ENCODE measurements at places on chromosomes 2 and 18.

DNA sequence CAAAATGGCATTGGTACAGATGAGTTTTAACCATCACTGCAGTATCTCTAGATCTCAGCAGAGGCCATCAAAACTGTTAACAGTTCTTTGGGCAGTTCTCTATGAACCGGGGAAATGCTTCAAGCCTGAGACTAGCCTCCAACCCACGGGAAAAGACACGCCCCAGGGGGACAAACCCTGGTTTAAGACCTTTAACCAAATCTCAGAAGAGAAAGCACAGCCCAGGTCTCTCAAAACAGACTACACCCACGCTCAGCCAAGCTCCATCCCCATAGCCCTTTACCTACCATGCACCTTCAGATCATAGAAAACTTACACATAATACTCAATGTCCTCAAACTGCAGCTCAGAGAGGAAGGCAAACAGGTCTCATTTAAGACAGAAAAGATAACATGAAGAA, 78.3 kb downstream of the TMEM163 start:
- DNase-seq = no peak

GRCh38 chr2:29628108-29628745, 293.2 kb downstream of the ALK start:
- DNase-seq = no peak

DNA sequence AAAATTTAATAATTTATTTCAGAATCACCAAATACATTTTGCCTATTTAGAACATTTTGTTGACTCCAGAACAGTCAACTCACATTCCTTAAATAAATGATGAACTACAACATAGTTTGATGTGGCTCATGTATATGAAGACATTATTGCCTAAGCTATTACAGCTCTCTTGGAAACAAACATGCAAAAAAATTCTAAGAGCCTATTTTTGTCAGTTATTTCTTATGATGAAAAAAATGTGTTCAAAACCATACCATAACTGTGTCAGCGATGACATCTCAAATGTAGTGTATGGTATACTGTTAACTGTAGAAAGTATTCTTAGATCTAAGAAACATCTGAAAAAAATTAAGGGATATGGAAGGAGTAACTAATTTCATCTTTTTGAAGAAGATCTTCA, 6.3 kb upstream of the EMILIN2 start:
- no peak for DNase-seq

DNA sequence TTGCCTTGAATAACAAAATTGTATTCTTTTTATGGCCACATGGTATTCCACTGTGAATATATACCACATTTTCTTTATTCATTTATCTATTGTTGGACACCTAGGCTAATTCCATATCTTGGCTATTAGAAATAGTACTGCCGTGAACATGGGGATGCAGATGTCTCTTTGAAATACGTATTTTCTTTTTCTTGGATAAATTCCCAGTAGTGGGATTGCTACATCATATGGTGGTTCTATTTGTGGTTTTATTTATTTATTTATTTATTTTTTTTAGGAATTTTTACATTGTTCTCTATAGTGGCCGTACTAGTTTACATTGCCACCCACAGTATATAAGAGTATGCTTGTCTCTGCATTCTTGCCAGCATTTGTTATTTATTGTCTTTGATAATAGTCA, 679.8 kb upstream of the NRXN1 start:
- no peak for DNase-seq

DNA sequence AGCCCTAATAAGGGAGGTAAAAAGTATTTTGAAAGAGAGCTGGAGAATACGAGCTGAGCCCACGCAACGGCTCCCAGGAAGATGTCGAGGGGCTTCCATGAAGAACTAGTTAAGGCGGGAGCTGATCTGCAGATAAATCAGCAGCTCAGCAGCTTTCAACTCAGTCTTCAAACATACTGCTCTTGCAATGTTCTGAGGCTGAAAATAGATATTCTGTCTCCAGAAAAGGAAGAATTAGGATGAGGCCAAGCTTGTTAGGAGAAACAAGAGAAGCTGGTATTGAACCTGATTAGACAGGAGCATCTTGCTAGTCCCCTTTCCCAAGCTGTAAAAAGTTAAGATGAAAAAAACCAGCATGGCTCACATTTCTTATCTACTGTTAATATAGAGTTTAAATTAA, 91.1 kb downstream of the AFF3 start:
- DNase-seq = no peak

DNA sequence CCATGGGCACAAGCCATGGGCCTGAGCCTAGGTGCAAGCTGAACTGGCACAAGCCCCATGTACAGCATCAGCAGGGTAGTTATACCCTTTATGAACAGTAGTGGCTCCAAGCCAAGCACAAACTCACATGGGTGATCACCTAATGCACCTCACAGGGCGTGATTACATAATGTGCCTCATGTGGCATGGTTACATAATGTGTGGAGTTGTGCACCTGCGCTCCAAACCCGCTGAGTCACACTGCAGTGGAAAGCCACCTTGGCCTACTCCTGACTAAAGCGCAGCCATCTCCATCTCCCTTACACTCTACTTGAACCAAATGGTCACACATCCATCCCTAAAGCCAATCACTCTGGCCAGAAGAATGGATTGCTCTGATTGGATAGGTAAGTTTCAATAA, 279.7 kb downstream of the MBD2 start:
- no peak for DNase-seq

- no peak for DNase-seq
Observed at GRCh38 chr2:43267381-43267780, 41.0 kb upstream of the ZFP36L2 start.

GRCh38 chr18:56414357-56414756, 224.0 kb downstream of the TXNL1 start:
- no peak for DNase-seq

- DNase-seq = no peak
Observed at GRCh38 chr18:12645751-12646203, 12.1 kb downstream of the SPIRE1 start.

GRCh38 chr2:214031566-214031965, 379.3 kb upstream of the VWC2L start:
- DNase-seq = no peak

GRCh38 chr2:19575641-19576040, 217.2 kb upstream of the OSR1 start:
- no peak for DNase-seq

DNA sequence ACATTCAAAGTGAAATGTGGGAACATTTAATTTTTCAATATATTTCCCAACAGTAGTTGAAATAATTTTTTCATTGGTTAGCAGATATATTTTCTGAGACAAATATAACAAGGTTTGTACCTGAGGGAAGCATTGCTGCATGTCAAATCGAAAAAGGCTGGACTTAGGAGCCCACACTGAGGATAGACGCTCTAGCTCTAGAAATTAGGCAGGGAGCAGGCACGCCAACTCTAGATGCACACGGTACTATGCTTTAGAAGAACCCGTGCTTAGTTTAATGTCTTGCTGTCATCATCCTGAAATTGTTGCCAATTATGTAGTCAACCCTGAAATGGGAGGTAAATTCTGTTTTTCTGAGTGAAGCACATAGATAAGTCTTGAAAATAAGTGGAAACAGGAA, 731.1 kb upstream of the ZNF804A start:
- DNase-seq = no peak

- DNase-seq = no peak
Observed at GRCh38 chr2:201966691-201967438, 66.8 kb upstream of the FZD7 start.
